ENCODE measurements at places on chromosomes 5 and 9. TPM values are rescaled to one million over a fixed set of nuclear protein-coding genes. Genes with fewer than 3 reads are reported as not detected.
A peak's percentile ranks its signal among the peaks of the same experiment; 100 is the strongest.

DNA sequence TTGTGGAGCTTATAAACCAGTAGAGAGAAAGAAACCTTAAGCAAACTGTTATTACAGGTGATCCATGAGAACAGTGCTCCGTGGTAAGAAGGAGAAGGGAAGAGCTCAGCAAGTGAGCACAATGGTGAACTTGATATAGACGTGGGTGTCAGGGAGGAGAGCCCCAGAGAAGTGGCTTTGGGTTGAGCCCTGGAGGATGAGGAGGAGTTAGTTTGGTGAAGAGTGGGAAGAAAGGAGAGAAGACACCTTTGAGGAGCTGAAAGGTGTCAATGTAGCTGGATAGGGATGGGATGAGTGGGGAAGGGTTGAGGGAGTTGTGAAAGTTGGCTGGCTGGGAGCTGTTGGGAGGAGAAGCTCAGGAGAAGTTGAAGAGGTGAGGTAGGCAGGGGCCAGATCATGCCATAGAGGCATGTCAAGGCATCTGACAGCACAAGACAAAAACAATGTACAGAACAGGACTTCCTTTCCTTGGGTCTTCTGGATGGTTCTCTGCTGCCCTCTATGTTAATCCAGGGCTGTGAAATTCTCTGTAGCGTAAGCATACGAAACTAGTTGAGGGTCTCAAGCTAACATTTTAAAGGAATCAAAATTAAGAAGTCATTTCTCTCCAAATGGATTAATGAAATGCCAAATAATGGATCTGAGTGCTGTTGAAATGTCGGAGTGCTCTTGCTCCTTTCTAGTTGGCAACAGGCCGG lies 501.9 kb downstream of the KDM4C start:
- no peak for DNase-seq

DNA sequence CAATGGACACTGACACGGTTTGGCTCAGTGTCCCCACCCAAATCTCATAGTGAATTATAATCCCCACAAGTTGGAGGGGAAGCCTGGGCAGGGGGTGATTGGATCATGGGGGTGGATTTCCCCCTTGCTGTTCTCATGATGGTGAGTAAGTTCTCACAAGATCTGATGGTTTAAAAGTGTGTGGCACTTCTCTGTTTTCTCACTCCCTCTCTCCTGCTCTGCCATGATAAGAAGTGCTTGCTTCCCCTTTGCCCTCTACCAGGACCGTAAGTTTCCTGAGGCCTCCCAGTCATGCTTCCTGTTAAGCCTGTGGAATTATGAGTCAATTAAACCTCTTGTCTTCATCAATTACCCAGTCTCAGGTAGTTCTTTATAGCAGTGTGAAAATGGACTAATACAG lies 115.8 kb upstream of the KIF2A start:
- DNase-seq: no peak

GRCh38 chr9:84241817-84242373 lies 98.7 kb downstream of the SLC28A3 start:
- DNase-seq: no peak

DNA sequence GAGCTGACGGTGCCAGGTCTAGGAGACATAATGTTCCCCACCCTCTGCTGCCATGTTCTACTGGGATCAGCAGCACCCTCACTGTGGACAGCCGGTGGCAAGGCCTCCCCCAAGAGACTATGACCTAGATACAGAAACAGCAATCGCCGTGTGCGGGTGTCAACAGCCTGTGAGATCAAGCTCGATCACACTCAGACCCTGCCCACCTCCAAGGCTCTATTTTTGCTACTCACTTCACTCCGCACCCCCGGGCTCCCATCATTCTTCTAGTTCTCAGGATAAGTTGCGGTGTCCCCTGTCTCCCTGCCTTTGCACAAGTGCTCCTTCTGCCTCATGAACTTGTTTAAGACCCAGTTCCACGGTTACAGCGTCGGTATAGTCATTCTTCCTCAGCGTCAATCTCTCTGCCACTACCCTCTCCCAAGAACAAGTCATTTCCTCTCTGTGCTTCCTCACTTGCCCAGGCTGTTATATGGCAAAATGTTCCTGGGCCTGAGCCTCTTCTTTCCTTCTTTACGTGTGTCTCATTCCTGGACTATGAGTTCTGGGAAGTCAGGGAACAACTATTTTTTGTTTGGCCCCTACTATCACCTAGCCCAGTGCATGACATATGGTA lies 5.4 kb upstream of the DOCK8 start:
- no peak for DNase-seq

DNA sequence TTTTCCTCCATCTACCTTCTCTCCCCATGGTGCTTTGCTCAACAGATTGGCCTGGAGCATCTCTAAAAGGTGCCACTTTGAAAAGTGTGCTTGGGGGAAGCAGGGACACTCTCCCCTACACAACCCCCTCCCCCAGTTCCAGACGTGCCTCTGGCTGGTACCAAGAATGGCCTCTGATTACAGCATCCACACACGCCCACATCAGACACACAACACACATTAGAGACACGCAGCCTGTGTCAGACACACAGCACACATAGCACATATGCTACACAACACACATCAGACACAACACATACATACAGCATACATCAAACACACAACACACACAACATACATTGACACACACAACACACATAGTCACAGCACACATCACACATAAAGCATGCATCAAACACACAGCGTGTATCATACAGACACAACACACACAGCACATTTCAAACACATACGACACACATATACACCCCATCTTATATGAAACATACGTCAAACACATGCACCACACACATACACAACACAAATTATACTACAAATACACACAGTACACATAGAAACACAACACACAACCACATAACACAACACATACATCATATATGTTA lies 150.4 kb downstream of the RGS3 start:
- DNase-seq: no peak

The ZNF454 gene
- 2.6 TPM for total RNA-seq

GRCh38 chr5:158013939-158014338 lies 155.0 kb upstream of the CLINT1 start:
- peak; percentile 26 for DNase-seq

DNA sequence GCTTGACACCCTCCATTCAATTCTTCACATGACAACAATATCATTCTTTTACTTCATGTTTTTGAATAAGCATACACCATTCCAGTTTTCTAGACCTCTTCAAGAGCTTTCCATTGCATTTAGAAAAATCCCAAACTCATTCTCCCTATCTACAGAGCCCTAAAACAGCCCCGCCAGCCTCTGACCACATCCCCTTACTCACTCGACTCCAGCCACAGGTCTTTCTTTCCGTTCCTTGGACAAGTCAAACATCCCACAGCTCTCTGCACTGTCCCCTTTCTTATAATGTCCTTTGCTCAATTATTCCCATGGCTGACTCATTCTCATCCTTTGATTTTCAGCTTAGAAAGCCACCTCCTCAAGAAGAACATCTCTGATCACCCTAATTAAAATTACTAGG lies 38.2 kb downstream of the TTC39B start:
- DNase-seq: no peak

GRCh38 chr5:112419986-112420864 lies 1.1 kb upstream of the EPB41L4A start:
- DNase-seq: peak; percentile 88

- peak; percentile 95 for DNase-seq
Measured at GRCh38 chr5:132495667-132496190, 5.2 kb upstream of the IRF1 start.

- DNase-seq: no peak
Measured at GRCh38 chr9:81557452-81558090, 131.8 kb downstream of the TLE1 start.

DNA sequence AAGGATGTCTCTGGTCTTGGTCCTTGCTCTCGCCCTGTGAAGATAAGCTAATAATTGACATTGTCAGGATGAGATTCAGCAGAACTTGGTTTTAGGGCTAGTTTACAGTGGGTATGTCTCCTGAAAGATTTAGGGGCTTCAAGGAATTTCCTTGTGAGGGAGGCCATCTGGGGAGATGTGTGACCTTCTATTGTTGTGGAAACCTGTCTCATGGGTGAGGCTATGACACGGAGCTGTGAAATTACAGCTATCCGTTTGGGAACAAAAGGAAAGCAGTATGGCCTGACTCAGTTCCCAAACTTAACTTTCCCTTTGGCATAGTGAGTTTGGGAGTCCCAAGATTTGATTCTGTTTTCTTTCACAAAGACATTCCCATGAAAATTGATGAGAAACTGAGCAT lies 142.0 kb downstream of the PARP8 start:
- DNase-seq: no peak

- DNase-seq: no peak
Measured at GRCh38 chr5:43353668-43354067, 40.5 kb upstream of the HMGCS1 start.

The LAMC3 gene
- 3.8 TPM for total RNA-seq

The NTNG2 gene
- total RNA-seq: 1.9 TPM

GRCh38 chr5:14353726-14354474 lies 210.8 kb downstream of the TRIO start:
- no peak for DNase-seq

- peak; percentile 32 for DNase-seq
Measured at GRCh38 chr5:73095564-73096238, 24.7 kb upstream of the TMEM171 start.

GRCh38 chr5:83084336-83084735 lies 7.0 kb downstream of the XRCC4 start:
- DNase-seq: no peak

GRCh38 chr5:174245516-174246075 lies 200.1 kb downstream of the NSG2 start:
- DNase-seq: no peak

The CTNND2 gene
- 4.9 TPM for total RNA-seq

The GHR gene
- total RNA-seq: not detected

DNA sequence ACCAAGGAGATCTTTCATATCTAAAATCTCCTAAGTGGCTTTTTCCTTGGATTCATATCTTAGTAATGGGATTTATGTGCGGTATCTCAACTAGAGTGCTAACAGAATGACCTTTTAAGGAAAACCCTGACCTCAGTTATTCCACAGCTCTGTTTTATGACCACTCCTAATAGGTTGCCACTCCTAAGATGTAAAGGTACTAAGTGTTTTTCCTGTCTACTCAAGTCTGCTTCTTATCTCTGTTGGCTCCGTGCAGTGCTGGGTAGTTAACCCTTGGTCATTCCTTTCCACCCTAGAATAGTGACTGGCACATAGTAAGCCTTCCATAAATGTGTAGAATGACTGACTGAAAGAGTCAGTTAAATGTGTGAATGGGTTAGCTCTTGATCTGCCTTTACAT lies 161.4 kb downstream of the DOCK2 start:
- DNase-seq: no peak

DNA sequence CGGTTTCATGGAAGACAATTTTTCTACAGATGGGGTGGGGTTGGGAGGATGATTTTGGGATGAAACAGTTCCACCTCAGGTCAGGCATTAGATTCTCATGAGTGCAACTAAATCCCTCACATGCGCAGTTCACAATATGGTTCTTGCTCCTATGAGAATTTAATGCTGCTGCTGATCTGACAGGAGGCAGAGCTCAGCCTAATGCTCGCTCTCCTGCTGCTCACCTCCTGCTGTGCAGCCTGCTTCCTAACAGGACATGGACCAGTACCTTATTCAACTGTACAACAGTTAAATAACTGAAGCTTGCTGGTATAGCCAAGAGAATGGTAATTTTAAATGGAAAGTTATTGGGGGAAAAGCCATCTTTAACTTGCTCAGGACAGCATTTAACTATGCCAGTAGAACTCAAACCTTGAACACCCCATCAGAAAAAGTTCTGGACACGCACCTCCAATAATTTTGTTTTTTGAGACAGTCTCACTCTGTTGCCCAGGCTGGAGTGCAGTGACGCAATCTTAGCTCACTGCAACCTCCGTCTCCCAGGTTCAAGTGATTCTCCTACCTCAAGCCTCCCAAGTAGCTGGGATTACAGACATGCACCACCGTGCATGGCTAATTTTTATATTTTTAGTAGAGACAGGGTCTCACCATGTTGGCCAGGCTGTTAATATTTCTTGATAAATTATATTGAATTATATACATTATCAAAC lies 27.7 kb downstream of the HMGCR start:
- no peak for DNase-seq

The CCDC152 gene
- total RNA-seq: 7.2 TPM

GRCh38 chr5:107155707-107156106 lies 515.0 kb downstream of the EFNA5 start:
- DNase-seq: no peak
